ENCODE measurements at places on chromosomes 12 and 14.

- DNase-seq = no peak
These were observed 17.5 kb upstream of the ISM2 start for GRCh38 chr14:77516126-77516525.

- no peak for DNase-seq
These were observed 841.5 kb upstream of the FLRT2 start for GRCh38 chr14:84688297-84689025.

GRCh38 chr14:34038358-34039057 lies 87.6 kb upstream of the EGLN3 start:
- DNase-seq = no peak

GRCh38 chr12:51818566-51819300 lies 29.8 kb downstream of the FIGNL2 start:
- DNase-seq = no peak

DNA sequence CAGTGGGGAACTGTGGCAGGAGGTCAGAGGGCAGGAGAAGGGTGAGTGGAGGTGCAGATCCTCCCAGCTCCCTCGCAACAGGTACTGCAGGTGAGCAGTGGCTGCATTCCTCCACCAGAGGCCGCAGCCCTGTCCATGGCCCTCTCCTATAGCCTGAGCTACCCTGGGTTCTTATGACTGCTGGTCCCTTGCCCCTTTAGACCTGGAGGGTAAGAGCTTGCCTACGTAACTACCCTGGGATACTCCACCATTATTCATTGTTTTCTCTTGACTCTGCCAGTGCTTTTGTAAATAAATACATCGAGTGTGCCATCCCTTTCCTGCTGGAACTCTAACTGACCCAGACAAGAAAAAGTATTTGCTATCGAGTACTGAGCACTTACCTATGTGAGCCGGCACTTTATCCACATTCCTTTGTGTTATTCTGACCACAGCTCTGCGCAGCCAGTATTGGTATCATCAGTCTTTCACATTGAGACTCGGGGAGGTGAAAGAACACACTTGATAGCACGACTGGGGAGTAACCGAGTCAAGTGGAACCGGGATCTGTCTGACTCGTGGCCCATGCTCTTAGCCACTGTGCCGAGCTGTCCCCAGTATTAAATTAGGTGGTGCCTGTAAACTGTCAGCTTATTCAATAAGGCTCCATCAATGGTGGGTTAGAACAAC lies 38.5 kb downstream of the LTBP2 start:
- no peak for DNase-seq

DNA sequence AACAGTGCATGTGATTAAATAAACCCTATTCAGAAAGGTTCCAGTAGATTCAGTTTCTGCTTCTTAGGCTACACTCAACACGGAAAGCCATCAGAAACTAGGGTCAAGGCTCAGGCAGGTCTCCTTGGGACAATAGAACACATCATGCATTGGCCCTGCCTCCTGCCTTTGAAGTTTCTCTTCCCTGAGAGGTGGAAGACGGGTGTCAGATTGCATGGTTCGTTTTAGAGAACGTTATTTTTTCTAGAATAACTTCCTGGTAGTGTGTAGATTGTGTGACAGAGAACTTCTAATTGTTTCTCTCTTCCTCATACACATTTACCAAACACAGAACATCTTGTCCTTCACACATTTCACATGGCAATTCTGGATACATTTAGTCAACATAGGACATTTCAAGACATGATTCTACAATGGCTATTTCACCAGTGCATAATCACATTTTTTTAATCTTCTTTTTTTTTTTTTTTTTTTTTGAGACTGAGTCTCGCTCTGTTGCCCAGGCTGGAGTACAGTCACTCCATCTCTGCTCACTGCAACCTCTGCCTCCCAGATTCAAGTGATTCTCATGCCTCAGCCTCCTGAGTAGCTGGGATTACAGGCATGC lies 106.6 kb upstream of the AMN1 start:
- DNase-seq = no peak

GRCh38 chr14:27305441-27305945 lies 707.7 kb upstream of the NOVA1 start:
- no peak for DNase-seq

DNA sequence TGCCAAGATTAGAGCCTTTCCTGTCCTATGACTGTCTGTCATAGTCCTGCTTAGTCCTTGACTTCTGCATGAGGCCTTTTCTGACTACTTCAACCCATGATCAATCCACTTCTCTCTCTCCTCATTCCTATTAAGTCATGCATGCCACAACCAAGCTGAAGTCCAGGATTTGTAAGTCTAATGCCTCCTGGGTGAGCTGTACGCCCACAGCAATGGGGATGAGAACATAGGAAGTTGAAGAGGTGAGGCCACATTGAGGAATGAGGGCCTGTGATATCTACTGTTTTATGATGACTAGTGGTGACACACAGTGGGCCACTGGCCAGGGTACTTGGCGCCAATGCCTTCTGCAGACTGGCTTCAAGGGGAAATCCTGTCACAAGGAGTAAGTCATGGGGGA lies 994.1 kb upstream of the TMEM132C start:
- no peak for DNase-seq

DNA sequence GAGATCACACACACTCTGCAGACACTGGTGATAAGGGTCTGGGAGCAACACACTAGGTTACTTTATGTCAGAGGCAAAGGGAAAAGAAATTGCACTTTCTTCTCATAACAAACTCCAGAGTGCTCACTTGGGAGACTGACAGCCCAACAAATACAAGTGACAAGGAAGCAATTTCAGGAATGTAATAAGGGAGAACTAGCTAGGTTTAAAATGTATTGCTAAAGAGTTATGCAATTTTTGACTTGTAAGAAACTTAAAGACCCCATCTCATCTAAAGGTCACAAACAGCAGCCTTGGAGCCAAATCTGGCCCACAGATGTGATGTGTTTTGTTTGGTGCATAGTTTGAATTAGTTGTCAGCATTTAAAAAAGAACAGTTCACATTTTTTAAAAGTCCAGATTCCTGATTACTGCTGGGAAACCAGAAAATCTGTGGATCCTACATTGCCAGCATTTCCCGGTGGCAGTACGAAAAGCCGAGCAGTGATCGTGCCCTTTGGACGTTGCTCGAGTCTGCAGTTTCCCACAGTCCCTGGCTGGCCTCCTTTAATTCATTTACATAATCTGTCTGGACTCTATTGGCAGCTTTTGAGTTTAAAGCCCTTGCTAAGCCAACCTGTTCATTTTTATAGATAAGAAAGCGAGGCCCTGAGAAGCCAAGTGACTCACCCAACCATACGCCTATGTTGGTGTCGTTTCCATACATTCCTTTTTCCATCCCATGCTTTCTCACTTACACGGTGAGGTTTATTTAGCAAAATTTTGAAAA lies 42.0 kb upstream of the ETV6 start:
- no peak for DNase-seq

DNA sequence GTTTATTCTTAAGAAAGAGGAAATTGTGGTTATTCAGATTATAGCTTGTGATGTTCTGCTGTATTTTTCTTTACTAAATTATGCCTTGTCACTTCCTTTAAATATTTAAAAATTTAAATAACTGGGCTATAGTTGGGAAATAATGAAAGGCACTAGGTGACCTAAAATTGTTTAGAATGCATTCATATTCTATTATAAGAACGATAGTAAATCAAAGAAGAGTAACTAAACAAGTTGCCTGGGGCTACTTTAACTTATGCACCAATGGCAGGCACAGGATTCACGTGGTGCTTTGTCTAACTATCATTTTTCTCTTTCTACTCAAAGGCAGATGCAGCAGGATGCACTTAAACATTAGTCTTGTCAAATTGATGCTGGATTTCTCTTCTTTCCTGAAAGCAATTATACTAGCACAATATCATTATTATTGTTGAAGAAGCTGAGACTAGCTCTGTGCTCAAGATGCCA lies 190.7 kb upstream of the PPFIA2 start:
- DNase-seq = no peak

GRCh38 chr12:116642106-116642505 lies 82.9 kb downstream of the MAP1LC3B2 start:
- DNase-seq = no peak

- DNase-seq = no peak
These were observed 110.9 kb upstream of the PLXNC1 start for GRCh38 chr12:94037444-94037843.

- DNase-seq = no peak
These were observed 6.1 kb upstream of the LRTM2 start for GRCh38 chr12:1814266-1814665.

- DNase-seq = no peak
These were observed 17.4 kb upstream of the EIF4B start for GRCh38 chr12:52988898-52989297.

- DNase-seq = no peak
These were observed 70.7 kb upstream of the ASPG start for GRCh38 chr14:104014764-104015163.

GRCh38 chr14:68440820-68441219 lies 352.0 kb downstream of the ZFP36L1 start:
- DNase-seq = no peak

- DNase-seq = no peak
These were observed 50.2 kb upstream of the NID2 start for GRCh38 chr14:52119030-52119429.

- DNase-seq = no peak
These were observed 60.0 kb downstream of the NCOR2 start for GRCh38 chr12:124507188-124508109.

DNA sequence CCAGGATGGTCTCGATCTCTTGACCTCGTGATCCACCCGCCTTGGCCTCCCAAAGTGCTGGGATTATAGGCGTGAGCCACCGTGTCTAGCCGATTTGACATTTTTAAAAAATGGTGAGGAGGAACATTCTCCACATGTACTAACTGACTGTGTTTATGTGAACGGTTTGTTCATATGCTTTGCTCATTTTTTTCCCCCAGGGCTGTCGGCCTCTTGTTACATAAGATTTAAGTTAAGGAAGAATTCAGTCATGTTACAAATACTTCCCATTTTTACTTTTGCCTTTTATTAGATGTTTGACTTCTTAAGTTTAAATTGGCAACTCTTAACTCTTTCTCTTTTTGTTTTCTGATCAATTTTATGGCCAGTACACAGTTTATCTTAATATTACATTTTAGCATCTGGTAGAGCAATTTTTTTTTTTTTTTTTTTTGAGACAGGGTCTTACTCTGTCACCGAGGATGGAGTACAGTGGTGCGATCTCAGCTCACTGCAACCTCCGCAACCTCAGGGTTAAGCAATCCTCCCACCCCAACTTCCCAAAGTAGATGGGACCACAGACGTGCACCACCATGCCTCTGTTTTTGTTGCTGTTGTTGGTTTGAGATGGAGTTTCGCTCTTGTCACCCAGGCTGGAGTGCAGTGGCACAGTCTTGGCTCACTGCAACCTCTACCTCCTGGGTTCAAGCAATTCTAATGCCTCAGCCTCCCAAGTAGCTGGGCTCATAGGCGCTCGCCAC lies 9.6 kb downstream of the GNS start:
- no peak for DNase-seq

GRCh38 chr14:94144765-94145164 lies 15.4 kb upstream of the IFI27L2 start:
- no peak for DNase-seq

DNA sequence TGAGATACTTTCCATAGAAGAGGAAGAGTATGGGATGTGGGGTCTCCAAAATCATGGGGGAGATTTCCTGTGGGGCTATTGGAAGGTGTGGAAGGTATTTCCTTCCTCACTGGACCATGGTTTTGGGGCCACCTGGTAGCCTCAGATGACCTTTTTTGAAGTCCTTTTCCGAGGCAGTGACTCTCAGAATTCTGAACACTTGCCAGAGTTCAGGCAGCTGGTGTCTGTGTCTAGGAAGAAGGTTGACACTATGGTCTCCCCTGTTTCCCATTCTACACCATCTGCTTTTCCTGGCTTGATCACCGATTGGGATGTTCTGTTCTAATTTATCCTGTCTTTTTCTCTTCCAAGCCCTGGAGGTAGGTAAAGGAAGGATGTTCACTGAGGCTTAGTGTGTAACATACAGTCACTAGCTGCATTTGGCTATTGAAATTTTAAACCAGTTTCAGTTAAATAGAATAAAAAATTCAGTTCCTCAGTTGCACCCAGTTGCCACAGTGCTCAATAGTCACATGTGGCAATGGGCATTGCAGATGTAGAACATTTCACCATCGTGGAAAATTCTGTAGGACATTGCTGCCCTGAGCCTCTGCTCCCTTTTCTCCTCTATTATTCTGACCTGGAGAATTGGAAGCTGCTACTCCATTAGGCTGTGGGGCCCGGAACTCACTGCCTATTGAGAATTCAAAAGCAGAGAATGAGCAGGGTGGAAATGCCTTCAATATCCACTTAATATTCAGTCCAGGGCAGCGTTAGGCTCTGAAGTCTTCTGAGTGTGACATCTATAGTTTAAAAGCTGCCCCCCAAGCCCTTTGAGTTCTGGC lies 11.0 kb upstream of the PLEKHG3 start:
- DNase-seq = no peak

DNA sequence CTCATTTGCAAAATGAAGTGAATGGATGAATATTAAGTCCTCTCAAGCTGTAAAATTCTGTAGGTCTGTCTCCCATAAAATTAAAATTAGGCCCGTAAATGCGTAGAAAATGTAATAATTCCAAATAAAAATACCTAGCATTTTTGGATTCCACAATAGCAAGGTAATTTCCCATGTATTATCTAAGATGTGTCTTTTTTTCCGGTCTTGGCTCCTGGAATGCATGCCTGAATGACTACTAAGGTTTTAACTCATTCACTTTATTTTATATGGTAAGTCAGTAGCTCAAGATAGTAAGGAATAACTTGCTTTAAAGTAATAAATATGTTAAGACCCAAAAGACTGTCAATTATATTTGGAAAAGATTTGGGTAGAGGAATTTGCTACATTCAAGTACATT lies 11.1 kb downstream of the TXNRD1 start:
- DNase-seq = no peak

DNA sequence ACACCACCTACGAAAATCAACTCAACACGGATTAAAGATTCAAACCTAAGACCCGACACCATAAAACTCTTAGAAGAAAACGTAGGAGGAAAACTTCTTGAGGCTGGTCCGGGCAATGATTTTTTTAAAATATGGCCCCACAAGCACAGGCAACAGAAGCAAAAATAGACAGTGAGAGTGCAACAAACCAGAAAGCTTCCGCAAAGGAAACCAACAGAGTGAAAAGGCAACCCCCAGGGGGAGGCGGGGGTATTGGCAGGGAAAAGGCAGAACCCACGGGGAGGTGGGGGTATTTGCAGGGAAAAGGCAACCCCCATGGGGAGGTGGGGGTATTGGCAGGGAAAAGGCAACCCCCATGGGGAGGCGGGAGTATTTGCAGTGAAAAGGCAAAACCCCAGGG lies 20.5 kb upstream of the FBRSL1 start:
- no peak for DNase-seq

Measured in NCI-H187 (cell line).